ENCODE measurements at places on chromosomes 7 and 10. TPM values are rescaled to one million over a fixed set of nuclear protein-coding genes. Genes with fewer than 3 reads are reported as not detected.

DNA sequence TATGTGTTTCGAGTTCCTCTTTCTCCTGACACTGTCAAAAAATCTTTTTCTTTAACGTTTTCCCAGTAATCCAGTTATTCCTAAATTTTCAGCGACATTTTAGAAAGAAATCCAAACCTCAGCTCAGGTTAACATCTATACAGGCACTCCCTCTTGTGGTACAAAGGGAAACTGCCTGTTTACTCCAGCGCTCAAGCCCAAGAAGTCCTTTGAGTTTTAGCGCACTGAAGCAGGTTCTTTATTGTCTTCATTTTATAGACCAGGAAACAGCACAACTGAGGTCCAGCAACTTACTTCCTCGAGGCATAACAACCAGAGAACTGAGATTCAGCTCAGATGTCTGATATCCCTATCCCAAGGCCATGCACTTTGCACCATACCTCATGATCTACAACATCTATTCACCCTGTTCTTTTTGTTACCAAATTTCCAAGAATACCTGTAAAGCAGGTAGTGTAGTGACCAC lies 287.2 kb upstream of the MKLN1 start:
- DNase-seq = peak; percentile 71

DNA sequence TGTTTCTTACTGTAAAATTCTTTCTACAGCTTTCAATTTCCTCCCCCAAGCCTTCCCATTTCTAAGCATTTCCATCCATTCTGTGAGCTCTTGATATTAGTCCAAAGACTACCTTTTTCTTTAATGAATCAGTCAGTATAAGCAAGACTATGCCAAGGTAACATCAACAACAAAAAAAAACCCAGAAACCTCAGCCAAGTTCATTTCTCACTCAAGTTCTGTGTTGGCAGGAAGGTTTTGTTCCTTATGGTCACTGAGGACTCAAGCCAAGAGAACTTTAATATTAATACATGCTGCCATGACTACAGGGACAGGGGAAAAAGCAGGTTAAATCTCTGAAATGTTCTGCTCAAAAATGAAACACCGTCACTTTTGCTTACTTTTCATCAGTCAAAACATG lies 621.2 kb upstream of the NRP1 start:
- no peak for DNase-seq

GRCh38 chr7:1529383-1530116 lies 952 bp upstream of the MAFK start:
- DNase-seq = no peak

DNA sequence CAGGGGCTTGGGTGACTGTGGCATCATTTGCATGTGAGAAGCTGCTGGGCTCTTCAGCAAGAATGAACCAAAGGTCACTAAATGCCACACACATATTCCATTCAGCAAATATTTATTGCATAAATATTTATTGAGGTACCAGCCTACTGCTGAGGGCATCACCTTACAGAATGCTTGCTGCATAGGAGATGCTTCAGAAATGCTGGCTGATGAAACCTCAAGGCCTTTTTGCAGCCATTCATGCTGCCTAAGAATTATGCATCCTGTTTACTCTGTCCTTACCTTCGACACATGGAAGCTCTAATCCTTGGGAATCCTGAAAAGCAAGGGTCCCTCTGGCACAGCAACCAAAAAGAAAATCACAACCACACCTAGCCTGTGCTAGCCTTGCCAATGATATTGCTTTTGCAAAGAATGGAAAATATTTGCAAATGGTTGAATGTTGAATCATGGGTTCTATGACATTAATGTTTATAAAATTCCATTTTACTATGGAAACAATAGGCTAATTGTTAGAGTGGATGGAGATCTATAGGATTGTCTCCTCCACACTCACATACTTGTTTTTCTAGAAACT lies 79.6 kb downstream of the PCGF5 start:
- no peak for DNase-seq

GRCh38 chr10:29810816-29811215 lies 176.0 kb upstream of the SVIL start:
- no peak for DNase-seq

DNA sequence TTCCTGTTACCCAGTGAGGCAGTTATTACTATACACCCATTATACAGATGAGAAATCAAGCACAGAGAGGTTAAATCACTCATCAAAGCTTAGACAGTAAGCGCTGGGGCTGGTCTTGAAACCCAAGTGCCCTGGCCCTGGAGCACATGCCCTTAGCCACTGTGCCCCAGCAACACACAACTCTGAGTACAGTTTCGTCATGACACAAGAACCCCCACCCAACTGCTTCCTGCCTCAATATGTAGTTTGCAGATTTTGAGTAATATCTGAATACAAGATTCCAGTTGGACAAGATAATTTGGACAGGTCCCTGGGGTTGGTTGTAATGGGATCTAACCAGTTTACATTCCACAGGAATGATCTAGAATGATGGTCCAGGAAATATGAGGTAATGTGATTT lies 62.8 kb downstream of the SH3PXD2A start:
- no peak for DNase-seq

DNA sequence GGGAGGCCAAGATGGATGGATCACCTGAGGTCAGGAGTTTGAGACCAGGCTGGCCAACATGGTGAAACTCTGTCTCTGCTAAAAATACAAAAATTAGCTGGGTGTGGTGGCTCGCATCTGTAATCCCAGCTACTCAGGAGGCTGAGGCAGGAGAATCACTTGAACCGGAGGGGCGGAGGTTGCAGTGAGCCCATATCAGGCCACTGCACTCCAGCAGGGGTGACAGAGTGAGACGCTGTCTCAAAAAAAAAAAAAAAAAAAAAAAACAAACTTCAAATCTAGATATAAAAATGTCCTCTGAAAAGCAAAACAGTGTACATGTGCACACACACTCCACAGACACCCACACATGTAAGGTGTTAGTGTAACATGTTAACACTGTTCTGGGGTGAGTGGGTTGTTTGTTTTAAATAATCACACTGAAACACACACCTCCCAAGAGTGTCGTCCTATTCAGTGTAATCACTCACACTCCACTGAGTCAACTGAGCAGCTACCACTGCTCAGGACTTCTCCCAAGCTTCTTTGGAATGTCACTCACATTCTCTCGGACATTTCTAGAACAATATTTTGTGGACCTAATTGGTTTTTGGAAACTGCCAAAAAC lies 12.8 kb upstream of the RGS10 start:
- no peak for DNase-seq

DNA sequence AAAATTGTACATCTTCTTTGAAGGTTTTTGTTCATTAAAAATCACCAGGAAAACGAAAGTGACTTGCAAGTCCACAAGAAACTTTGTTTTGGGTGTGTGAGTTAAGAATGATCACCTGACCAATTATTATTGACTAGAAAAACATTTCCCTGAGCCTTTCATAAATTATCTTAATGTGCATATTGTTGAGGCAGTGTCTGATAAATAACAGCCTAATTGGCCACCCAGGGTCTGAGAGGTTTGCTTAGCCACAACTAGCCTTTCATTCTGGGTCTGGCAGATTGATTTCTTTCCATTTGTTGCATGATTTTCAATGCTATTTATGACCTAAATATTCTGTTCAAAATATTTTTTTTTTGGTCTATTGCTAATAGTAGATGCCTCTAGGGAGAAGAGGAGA lies 152.8 kb downstream of the AUTS2 start:
- no peak for DNase-seq

- no peak for DNase-seq
Observed at GRCh38 chr10:80131499-80131901, 1.0 kb upstream of the PLAC9 start.

DNA sequence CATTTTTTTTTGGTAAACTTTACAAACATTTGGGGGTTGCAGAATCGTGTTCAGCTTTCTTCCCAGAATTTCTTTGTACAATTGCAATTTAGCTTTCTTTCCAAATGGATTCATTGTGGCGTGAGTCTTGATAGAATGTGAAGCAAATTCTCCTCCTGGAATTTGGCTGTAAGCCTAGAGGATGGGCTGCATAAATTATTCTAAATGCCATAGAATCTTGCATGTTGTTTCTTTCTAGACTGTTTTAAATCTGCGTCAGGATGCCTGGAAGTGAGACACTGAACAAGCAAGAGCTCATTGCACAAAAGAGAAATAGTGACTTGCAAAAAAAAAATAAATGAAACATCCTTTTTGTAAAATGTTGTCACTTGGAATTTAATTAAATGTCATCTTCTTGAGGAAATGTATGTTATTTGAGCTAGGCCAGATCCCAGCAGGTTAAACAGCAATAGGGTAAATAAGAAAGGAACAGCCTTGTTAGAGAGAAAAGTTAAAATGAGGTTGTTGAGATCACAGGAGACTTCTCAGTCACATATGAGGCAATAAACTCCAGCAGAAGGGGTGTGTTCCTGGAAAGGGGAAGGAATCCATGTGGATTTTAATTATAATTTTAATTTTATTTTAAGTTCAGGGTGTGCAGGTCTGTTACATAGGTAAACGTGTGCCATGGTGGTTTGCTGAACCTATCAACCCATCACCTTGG lies 483.0 kb downstream of the PLXDC2 start:
- no peak for DNase-seq

- no peak for DNase-seq
Observed at GRCh38 chr7:84792231-84792893, 394.5 kb downstream of the SEMA3D start.

INPP5F gene
- polyA plus RNA-seq = 4.0 TPM

LYZL2 gene
- polyA plus RNA-seq = not detected

GSDME gene
- 5.6 TPM for polyA plus RNA-seq

ERVW-1 gene
- not detected for polyA plus RNA-seq

NME8 gene
- polyA plus RNA-seq = not detected

OTUD1 gene
- polyA plus RNA-seq = 23.9 TPM
